ENCODE measurements at places on chromosomes 6 and 20.
A peak's percentile ranks its signal among the peaks of the same experiment; 100 is the strongest.

DNA sequence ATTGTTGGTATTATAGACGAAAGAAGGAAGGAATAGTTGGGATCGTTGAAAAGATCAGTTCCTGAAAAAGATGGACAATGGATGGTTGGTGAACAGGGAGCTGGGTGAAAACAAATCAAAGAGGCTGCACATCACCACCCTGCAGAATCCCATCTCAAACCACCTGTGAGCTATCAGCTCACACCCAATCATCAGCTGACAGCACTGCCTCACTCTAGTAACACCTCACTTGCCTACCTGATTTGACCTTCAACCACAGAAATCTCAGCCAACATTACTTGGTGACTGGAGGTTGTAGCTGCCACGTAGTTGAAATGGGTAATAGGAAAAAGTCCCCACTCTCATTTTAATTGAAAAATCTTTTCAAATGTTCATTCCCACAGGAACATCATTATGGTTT, 101.8 kb upstream of the DST start:
- no peak for DNase-seq

GRCh38 chr6:30915591-30915946, 1.5 kb downstream of the VARS2 start:
- no peak for DNase-seq

DNA sequence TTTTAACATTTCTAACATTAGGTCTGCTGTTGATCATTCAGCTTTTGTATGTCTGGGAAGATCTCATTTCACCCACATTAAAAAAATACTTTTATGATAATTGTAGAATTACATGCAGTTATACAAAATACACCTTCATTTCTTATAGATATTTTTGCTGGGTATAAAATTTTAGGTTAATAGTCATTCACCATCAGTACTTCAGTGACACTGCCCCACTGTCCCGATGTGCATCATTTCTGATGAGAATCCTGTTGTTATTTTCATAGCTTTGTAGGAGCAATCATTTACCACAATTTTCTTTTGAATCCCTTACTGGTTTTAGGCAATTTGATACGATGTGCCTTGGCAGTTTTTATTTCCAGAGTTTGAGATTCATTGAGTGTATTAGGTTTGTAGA, 173.6 kb downstream of the JARID2 start:
- no peak for DNase-seq

DNA sequence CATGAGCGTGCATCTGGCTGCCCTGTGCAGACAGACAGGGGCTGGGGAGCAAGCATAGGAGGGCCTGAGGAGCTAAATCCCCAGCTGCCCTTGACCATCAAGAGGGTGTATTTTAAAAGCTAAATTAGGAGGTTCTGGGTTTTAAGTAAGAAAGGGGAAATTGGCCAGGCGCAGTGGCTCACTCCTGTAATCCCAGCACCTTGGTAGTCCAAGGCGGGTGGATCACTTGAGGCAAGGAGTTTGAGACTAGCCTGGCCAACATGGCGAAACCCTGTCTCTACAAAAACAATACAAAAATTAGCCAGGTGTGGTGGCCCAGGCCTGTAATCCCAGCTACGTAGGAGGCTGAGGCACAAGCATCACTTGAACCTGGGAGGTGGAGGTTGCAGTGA, 27.8 kb downstream of the SERPINB6 start:
- DNase-seq = no peak

DNA sequence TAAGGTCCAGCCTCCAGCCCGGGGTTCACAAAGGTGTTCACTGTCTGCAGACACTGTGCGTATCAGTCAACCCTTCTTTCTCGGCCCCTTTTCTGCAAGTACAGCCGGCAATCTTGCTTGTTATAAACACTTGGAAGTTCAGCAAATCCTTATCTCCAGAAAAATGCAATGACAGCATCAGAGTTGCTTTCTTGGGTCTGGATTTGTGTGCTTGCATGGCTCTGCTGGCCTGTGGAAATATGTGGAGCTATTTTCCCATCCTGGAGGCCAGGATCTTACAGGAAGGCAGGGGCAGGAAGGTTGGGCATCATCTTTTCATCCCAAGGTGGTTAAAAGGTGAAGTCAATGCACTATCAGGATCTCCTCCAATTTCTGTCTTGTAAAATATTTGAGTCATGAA, 100.3 kb downstream of the SMOC2 start:
- DNase-seq = no peak

GRCh38 chr6:135675862-135676261, 175.6 kb upstream of the PDE7B start:
- DNase-seq = no peak

DNA sequence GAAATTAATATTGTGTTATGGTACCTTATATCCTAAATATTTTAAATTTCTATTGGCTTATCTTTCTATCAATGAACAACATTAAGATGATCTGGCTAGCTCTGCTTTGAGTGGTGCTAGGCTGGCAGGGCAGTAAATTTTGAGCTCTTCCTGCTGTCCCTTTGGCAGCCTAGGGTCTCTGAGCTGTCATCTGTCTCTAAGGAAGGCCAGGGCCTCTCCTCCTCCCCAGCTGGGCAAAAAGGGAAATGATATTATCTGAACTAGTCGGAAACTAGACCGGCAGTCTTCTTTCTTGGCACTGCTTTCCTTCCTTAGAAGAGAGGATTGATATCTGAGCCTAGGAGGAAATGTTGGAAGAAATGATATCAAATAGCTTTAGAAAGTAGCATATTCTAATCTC, 176.7 kb upstream of the BTBD3 start:
- no peak for DNase-seq

DNA sequence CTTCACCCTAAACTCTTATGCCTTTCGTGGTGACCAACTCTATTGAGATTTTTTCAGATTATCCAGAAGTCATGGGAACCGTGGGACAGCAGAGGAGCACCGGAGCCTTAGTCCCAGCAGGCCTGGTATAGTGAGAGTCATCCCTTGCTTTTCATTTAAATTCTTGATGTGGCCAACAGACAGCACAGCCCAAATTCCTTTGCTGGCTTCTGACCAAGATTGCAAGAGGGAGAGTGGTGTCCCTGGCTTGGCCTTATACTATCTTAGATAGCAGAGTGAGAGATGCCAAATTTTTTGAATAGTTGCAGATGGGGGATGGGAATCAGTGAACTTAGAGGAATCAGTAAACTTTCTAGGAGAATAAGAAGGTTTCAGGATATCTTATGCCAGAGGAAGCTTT, 7.8 kb downstream of the STX11 start:
- no peak for DNase-seq

DNA sequence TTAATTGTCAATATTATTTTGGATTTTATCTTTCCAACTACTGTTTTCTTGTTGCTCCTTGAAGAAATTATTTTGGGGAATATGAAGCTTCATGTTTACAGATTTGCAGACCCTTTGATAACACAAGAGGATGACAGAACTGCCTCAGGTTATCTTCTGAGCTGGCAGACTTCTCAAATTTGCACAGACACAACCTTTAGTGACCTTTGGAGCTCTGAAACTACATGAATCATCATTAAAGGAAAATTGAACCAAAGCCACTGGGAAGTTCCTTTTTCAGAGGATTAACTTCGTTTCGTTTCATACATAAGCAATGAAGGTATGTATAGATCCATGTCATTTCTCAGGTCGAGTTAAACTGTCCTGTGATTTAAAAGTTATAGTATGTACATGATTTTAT, 85.9 kb downstream of the FBXO5 start:
- DNase-seq = no peak

DNA sequence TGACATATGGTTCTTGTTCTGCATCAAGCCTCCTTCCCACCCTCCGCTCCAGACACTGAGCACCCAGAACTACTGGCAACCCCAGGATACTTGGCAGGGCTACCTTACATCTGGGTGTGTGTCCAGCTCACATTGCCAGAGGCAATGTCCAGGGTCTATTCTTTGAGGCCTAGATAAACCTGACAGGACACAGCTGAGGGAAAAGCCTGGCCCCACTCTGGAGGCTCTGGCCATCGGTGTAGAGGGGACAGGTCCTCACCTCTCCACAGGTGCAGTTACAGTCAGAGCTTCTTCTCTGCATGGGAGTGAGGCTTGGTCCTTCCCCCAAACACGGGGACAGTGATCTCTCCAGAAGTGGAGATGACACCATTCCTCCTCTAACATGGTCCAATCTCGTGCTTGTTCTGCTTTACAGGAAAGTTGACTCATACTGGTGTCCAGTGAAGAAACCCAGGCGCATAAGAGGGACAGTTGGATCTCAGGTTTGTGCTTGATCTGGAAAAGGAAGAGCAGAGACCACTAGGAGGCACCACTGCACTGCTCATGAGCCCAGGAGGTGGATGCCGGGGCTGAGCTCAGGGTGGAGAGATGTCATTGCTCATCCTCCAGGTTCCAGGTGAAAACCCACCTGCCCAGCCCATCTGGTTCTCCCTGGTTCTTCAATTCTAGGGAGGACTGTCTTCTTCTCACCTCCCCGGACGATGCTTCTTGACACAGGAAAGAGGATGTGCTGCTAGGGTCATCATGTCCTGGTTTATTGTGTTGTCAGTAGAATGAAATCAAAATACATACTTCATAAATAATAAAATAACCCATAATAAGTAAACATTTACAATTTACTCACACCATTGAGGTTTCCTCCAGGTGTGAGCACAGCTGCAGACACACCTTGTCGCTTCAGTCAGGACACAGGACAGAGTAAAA, 14.7 kb downstream of the HLA-F start:
- DNase-seq = peak; percentile 60

DNA sequence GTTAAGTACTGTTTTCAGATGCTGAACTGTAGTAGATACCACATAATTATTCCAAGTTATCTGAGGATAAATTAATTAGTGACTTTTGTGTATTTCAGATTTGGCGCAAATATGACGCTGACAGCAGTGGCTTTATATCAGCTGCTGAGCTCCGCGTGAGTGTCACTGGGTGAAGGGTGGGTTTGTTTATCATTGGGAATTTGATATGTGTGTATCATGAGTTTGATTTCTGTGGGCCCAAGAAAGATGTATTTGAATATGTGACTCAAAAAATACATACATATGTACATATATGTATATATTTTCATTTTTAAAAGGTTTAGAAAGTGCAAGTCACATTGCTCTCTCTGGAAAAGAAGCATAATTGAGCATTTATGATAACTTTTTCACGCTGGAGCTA, 17.4 kb downstream of the SCGN start:
- DNase-seq = no peak

DNA sequence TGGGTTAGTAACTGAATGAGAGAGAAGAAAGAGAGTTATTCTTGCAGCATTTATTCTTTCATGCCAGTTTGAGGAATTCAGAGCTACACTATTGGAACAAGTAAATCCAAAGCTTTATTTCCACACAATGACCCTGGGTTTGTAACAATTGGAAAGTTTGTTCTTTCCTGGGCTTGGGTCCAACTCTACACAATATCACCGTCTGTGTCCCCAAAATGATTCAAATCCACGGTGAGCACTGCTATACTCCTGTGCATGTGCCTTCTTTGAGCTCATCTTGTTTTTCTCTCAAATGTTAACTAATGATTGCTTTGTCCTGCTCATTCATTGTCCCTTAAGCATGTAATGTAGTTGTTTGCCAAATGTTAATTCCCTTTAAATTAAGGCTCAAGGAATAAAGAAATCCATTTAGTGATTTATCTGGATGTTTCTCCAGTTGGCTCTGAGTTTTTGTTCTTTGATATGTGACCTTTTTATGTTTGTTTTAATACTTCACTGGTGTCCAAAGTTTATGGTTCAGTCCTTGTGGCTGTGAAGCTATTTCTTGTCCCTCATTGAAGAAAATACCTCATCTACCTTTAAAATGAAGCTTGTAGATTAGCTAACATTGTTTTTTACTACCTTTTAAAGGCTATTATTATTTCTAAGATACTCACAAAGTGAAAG, 20.5 kb upstream of the CRISP3 start:
- no peak for DNase-seq

- no peak for DNase-seq
These were observed 582.1 kb upstream of the JAG1 start for GRCh38 chr20:11255860-11256259.

- no peak for DNase-seq
These were observed 22.3 kb upstream of the UNC93A start for GRCh38 chr6:167268683-167269280.

DNA sequence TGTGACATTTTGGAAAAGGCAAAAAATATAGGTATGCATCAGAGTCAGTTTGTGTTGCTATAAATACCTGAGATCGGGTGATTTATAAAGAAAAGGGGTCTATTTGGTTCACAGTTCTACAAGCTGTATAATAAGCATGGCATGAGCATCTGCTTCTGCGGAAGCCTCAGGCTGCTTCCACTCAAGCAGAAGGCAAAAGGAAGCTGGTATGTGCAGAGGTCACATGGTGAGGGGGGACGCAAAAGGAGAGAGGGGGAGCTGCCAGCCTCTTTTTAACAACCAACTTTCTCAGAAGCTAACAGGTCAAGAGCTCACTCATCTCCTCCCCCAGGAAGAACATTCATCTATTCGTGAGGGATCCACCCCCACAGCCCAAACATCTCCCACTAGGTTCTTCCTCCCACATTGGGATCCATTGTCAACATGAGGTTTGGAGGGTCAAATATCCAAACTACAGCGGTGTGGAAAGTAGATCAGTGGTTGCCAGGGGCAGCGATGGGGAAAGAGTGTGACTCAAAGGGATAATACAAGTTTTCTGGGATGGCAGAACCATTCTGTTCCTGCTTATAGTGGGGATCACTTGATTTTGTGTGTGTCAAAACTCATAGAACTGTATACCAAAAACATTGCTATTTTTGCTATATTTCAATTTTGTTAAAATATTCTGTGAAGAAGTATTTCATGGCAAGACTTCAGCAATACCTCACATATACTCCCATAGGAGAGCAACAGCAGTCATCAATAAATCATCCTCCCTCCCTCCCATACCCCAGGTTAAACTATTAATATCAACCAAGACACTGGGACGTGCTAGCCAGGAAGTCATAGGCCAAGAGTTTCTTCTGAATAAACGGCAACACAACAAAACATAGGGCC, 9.9 kb upstream of the FAM50B start:
- no peak for DNase-seq

- DNase-seq = no peak
These were observed 81.2 kb downstream of the PDE7B start for GRCh38 chr6:135932651-135933050.

DNA sequence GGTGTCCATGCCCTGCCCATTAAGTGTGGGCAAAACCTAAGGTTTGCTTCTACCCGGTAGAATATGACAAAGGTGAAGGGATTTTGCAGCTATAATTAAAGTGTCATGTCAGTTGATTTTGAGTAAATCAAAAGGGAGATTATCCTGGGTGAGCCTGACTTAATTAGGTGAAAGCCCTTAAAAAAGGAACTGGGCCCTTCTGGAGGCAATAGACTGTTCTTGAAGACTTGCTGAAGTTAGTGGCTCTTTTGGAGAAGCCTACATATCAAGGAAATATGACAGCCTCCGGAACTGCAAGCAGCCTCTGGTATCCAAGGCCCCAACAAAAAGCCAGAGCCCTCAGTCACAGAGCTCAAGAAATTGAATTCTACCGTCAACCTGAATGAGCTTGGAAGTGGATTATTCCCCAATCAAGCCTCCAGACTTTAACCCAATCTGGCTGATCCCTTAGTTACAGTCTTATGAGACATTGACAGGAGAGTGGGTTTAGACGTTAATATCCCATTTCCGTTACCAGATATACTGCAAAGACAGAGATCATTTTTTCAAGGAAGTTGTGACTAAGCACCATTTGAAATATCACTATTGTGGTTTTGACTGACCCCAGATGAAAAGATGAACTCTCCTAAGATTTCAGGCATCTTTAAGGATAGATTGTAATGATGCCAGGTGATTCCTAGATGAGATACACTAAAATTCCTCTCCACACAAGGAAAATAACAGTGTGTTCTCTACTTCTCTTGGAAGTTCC, 303.4 kb downstream of the PLCB1 start:
- DNase-seq = no peak

GRCh38 chr6:50112981-50113857, 63.5 kb upstream of the DEFB112 start:
- no peak for DNase-seq

All from tibial artery (tissue), 4 donors.